ENCODE measurements at places on chromosomes 6 and 20.

- DNase-seq: no peak
These were observed 126.7 kb downstream of the BCAS1 start for GRCh38 chr20:53943522-53944291.

DNA sequence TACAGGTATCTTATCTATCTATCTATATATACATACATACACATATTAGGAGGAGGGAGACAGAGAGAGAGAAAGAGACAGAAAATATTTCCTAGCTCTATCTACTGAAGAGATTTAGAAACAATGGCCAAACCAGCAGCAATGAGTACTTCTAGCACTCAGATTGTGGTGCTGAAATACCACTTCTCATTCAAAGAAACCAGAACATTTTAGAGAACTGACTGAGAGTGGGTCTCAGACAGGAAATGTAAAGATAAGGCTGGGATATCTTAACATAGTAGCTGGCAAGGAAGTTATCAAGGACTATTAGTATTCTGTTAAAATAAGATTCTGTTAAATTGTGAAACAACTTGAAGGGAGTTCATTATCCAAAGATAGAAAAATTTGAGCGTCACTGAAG is 57.0 kb downstream of the DNAAF9 start:
- no peak for DNase-seq

- DNase-seq: peak; percentile 73
These were observed 161.3 kb upstream of the GGTLC1 start for GRCh38 chr20:24149881-24150307.

DNA sequence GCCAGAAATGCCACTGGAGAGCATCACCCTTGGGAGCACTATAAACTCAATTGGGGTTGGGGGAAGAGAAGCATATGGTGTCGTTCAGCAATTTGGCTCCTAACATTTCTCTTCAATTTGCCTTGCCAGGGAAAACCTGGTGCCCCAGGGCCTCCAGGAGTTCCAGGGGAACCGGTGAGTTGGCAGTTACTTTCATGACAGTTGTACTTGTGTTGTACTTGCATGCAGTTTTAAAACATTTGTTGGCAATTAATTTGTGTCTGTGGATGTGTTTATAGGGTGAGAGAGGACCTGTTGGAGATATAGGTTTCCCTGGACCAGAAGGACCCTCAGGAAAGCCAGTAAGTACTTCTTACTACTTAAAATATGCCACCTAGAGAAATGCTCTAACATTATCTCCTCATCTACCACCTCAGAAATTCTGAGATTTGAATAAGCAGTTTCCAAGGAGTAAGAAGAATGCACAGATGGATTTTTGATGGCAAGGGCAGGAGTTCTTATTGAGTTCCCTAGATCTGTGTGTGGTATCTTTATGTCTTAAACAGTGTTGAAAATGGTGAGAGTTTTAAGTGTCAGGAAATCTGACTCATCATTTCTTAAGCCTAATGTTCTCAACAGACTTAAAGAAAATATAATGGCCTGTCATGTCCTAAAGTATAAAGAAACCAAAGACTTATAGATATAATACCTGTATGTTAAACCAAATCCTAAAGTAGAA is 122.5 kb downstream of the COL9A1 start:
- no peak for DNase-seq

DNA sequence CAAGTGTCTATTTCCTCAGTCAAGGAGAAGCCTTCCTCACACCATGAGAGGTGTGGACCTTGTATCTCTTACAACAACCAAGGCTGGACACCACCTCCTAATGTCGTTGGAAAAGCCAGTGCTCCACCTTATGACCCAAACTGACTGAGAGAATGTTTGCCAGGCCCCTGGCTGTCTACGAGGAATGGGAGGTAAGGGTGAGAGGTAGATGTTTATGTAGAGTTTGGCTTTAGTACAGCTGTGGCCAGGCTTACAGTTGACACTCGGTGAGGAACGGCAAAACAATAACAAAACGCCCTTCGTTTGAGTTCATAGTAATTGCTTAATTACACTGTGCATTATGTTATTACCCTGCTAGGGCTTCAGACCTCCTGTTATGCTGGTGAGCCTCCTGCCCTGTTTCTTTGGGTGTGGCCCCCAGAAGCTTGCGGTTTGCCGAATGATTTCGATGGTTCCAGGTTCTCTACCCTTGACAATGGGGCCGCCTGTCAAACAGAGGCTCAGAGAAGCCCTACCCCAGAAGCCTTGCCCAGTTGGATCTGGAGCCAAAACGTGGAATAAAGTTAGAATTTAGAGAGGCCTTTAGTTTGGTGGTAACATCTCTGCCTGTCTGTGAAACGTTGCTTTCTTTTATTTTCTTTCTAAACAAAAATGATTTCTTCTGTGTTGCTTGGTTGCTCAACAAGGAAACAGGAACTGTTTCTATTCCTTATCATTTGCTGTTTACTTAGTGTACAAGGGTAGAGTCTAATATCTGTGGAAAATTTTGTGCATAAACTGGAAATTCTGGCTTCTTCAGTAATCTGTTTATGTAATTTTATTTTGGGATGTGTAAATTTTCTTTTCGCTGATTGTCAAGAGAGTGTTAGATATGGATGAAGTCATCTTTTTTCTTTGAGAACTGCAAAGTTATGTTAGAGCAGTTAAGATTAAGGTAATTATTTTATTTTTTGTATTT is 60.4 kb upstream of the FOXQ1 start:
- DNase-seq: no peak

DNA sequence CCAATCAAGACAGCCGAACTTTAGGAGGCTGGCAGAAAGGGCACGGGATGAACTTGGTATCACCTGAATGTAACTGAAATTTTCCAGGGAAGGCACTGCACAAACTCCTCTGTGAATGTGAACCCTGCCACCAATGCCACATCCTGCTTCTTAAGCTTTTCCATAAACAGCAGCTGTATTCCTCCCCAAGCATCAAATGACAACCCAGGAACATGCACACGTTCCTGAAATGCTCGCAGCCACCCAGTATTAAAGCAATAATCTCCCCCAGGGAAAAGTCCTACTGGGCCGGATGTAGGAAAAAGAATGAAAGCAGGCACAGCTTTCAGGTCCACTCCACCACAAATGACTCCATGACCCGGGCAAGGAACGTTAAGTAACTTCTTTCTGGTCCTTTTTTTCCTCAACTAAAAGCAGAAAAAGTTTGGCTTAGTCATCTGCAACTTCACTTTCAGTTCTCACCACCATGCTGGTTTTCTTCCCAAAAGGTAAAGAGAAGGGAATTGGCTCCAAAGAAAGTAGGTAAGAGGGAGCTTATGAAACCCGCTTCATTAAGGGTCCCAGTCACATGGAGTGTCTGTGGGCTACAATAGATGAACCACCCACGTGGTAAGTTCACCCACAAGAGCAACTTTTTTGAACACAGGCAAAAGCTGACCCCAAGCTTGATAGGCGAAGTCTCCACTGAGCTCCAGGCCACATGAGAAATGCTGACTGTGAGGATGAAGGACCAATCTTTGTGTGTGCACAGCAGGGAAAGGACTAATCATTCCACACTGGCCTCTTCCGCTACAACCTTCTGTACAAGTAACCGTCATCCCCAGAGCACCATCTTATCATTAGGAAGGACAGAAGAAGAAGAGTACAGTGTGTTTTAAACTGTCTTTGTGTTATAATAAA is 90.1 kb downstream of the HIVEP2 start:
- no peak for DNase-seq

DNA sequence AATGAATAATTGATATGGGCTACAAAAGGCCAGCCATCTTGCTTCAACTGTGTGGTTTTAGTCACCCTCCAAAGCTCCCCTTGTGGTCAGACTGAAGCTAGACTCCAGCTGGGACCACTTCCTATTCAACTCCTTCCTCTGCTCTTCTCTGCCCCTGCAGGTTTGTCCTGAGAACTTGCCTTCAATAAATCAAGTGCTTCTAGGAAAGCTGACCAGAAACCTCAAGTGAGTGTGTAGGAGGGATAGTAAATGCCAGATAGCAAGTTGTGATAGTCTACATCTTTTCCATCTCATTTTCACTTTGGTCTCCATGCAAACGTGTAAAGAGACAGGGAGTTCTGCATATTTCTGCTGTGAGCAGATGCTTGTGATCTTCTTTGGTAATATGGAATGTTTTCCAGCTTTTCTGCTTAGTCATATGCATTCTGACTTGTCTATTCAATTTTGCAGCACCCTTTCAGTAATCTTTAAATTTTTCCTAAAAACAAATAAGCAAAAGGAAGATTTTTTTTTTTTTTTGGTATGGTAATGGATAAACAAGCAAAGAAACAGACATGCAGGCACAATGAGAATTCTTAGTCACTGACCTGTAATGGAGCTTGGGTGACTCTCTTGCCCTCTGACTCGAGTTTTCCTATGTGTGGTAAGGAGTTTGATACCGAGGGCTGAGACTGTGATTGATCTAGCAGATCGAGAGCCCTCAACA is 201.3 kb upstream of the BTBD3 start:
- DNase-seq: peak; percentile 55

DNA sequence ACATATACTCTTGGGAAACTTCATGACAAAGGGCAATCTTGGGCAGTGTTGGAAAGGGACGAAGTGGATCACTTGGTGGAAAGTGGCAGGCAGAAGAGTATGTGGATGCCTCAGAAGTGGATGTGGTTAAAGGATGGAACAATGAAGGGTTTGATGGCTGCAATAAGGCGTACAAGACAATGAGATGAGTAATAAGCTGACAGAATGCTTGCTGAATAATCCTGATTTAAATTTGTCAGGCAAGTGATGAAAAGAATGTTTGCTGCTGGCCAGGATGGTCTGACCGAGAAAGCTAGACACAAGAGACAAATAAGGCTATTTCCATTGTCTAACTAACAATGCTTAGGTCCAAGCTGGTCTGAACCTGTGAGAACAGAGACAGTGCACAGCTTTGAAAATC is 61.6 kb upstream of the CEP85L start:
- no peak for DNase-seq
